ENCODE measurements at places on chromosomes 11 and 22.

- no peak for DNase-seq
Observed at GRCh38 chr11:28535677-28536076, 427.5 kb downstream of the METTL15 start.

GRCh38 chr11:103325686-103326069 lies 216.5 kb downstream of the DYNC2H1 start:
- no peak for DNase-seq

GRCh38 chr11:45896422-45896984 lies 10.6 kb downstream of the FREY1 start:
- DNase-seq = no peak

DNA sequence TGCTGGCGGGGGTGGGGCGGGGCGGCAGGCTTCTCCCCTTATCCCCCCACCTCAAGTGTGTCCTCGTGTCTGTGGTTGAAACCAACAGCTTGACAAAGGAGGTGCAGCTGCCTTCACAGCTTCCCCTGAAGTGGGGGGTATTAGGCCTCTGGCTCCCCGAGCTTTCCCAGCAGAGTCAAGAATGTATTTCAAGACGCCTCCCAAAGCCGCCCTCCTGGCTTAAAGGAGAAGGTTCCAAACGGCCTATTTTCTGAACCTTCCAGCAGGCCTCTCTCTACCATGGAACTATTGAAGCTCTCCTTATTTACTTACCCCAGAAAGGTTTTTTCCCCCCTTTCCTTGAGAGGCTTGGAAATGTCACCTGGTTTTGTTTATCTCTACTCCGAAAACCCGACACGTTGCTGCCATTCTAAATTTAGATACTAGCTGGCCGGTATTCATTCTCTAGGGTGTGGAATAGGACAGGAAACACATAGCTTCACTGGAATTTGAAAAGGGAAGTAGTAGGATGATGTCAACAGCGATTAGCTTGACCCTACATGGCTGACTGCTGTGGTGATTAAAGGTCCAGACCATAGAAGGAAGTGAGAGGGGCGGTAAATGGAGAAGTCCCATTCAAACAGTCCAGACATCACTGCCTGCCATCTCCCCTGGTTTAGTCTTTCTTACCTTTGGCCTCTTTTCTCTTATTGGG lies 671 bp upstream of the PICALM start:
- peak; percentile 64 for DNase-seq

- peak; percentile 37 for DNase-seq
Observed at GRCh38 chr11:2898366-2899079, 12.9 kb upstream of the CDKN1C start.

DNA sequence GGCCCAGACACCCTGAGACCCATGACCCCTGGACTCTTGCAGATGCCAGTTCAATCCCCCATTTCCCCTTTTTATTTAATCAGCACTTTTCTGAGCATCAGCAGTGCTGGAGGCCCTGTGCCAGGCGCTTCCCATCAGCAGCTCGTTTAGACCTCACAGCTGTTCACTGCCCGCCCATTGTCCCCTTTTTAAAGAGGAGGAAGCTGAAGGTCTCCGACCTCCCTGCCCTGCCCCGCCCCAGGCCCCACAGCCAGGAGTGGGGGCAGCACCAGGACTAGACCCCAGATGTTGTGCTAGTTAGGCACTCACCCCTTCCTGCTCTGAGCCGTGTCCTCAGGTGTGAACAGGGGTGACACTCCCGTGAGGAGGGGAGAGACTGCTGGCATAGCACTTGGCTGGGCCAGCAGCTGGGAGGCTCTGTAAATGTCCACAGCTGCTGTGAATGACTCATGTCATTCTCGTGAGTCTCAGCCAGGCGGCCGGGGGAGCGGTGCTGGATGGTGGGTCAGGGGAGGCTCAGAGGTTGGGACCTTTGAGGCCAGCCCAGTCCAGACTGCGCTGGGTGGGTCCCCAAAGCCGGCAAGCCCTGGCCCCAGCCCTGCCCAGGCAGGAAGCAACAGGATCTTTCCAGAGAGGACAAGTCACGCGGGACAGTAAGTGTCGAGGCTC lies 19.9 kb downstream of the EMID1 start:
- DNase-seq = no peak

- DNase-seq = no peak
Observed at GRCh38 chr11:10617551-10617950, 49.1 kb upstream of the LYVE1 start.

GRCh38 chr11:117223741-117224689 lies 7.9 kb downstream of the PCSK7 start:
- no peak for DNase-seq

- DNase-seq = no peak
Observed at GRCh38 chr22:26264162-26264561, 94.9 kb downstream of the SEZ6L start.

- no peak for DNase-seq
Observed at GRCh38 chr22:43854786-43855271, 7.5 kb downstream of the SULT4A1 start.

GRCh38 chr11:1906181-1906580 lies 13.3 kb upstream of the TNNT3 start:
- peak; percentile 38 for DNase-seq

DNA sequence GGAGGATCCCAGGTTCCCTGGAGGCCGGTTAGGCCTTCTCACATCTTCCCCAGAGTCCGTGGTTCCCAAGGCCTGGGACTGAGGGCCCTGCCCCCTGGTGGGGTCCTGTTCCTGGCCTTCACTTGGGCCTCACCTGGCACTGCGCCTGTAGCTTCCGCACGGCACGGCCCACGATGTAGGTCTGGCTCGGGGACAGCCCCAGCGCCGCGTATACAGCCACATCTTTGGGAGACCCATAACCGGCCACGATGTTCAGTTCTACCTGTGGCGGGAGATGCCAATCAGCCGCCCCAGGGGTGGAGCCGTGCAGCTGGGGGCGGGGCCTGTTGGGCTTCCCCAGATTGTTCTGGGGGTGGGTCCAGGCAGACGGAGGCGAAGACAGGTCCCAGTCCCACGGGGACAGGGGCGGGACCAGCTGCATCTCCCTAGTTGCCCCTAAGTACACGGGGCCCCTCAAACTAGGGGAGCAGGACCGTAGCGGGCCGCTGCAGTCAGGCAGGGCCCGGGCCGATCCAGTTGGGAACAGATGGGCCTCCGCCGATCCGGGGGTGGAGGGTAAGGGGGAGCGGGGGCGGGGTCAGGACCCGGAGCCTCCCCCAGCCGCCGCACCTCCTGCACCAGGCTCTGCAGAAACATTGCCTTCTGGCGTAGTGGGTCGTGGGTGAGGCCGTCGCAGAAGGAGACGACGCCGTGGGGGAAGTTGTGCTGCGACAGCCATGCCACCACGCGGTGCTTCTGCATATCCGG lies 10.1 kb downstream of the AIP start:
- no peak for DNase-seq

GRCh38 chr11:80944758-80945157 lies 1503.9 kb upstream of the TENM4 start:
- DNase-seq = no peak

DNA sequence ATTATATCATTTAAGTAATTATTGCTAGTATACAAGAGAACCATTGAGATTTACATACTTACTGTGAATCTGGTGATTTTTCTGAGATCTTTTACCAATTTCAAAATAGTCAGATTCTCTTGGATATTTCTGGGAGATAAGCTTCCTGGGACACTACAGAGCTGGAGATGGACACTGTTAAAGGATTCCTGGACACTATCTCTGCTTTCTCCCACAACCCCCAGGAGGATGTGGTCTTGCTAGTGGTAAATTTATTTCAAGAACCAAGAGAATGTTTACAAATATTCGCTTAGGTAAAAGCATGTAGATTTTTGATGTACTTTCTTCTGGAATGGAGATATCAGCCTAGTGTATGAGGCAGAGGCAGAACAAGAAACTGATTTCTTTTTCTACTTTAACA lies 12.9 kb downstream of the CCDC82 start:
- no peak for DNase-seq

GRCh38 chr11:3614742-3615171 lies 27.0 kb downstream of the ART5 start:
- DNase-seq = peak; percentile 84

- DNase-seq = no peak
Observed at GRCh38 chr11:12941671-12942070, 67.4 kb upstream of the RASSF10 start.

GRCh38 chr22:32764330-32765131 lies 37.0 kb upstream of the TIMP3 start:
- DNase-seq = no peak

GRCh38 chr22:17884893-17885292 lies 110.6 kb upstream of the BID start:
- DNase-seq = no peak

DNA sequence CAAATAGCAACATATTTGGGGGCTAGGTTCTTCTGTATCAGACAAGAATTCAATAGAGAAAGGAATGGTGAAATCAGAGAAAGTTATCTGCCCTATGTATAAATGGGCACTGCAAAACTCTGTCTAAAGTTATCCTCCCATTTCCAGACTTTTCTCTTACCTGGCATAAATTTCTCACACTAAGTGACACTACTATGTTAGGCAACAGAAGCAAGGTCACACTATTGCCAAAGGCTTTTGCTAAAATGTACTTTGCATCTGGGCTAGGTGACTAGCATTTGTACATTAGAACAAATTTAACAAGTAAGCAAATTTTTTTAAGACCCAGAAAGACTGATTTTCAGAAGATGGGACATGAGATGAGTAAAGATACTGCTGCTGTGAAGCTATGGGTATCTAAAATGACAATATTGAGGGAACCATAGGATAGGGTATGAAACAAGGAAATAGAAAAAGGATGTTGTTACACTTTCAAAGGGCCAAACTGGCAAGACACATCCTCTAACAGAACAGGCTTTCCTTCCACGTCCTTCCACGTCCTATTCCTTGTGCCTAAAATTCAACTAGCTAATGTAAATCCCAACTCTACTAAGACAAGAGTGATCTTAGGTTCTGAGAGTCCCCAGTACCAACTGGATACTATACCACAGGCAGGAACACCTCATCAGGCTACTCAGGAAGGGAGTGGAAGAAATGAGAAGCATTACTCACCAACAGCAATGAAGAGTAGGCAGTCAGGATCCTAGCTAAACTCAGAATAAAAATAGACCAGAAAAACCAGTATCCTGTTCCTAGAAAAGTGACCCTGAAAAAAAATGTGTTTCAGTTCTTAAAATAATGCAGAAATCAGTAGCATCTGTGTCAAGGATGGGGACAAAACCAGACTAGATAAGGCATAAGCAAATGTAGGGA lies 22.6 kb downstream of the GDPD4 start:
- no peak for DNase-seq

GRCh38 chr11:119284344-119285157 lies 32.4 kb downstream of the MCAM start:
- DNase-seq = no peak

DNA sequence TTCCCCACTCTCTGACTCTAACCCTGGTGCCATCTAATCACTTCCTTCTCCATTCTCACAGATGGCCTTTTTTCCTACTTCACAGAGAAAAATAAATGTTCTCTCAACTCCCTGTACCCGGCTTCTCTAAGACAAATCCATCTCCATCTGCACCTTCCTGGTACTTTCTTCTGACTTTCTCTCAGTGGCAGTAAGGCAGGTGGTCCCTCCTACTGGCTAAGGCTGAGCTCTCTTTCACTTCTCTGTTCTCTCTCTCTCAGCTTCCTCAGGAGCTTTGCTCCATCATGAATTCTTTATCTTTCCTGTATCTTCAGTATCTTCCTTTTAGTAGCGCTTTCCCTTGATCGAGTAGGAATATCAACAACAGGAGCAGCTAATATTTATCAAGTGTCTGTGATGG lies 421.6 kb downstream of the TMEM135 start:
- no peak for DNase-seq

- DNase-seq = no peak
Observed at GRCh38 chr11:64755681-64756361, 4.0 kb downstream of the PYGM start.

- DNase-seq = no peak
Observed at GRCh38 chr11:64484191-64485022, 106.6 kb upstream of the SLC22A12 start.

GRCh38 chr22:37844904-37845329 lies 783 bp upstream of the ANKRD54 start:
- no peak for DNase-seq

DNA sequence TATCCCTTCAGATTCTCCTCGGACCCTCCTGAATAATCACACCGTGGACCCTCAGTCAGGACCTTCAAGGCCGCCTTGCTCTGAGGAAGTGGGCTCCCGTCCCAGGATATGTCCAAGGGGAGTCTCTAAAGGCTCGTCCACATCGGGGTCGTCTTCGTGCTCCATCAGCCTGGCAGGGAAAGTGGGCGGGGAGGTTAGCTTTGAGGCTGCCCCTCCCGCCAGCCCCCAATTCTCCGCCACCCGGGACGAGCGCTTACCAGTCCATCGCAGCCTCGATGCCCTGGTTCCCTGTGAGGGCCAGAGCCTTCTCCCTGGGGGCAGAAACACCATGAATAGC lies 472 bp downstream of the UBXN1 start:
- DNase-seq = no peak

Data from bone marrow (tissue), 2 donors.